ENCODE measurements at places on chromosomes 4 and X.
A peak's percentile ranks its signal among the peaks of the same experiment; 100 is the strongest.

DNA sequence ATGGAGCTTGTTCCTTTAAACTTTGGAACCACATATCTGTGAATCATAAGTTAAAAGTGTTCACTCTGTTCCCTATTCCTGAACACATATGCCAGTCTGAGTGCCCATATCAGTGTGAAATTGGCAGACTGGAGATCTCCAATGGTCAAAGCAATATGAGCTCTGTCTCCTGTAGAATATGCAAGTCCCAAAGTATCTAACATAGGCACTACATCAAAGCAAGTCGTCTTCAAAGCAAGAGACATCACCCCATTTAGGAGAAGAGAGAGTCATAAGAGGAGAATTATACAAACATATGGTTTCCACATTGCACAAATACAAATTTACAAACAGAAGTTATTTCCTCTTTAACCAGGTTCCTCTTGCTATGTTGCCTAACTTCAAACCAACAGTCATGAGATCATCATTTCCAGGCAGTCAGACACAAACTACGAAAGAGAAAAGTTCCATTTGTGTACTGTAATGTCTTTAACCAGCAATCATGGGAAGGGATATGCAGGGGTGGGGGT is 9.9 kb upstream of the GK start:
- peak; percentile 41 for DNase-seq

- DNase-seq = peak; percentile 56
These were observed 105.5 kb downstream of the PRRG1 start for GRCh38 chrX:37454537-37455285.

- peak; percentile 1 for DNase-seq
These were observed 7.3 kb downstream of the XK start for GRCh38 chrX:37692918-37693317.

- DNase-seq = no peak
These were observed 130.9 kb downstream of the TMEM164 start for GRCh38 chrX:110133735-110134370.

DNA sequence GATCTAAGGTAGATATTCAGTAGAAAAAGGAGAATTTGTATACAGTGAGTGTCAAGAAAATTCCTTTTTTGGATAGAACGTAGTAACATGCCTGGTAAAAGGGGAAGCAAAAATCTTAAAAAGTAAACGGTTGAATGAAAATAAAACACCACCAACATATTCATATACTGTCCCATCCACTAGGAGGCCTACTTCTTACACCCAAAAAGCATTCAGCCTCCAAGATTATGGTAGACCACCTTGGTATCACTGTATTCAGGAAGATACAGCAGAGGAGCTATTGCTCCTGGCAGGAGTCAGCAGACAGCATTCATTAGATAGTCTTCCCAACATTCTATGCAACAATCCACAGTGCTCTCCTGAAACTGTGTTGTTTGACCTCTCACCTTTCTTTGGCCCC is 274.6 kb upstream of the MAGEB2 start:
- DNase-seq = no peak

DNA sequence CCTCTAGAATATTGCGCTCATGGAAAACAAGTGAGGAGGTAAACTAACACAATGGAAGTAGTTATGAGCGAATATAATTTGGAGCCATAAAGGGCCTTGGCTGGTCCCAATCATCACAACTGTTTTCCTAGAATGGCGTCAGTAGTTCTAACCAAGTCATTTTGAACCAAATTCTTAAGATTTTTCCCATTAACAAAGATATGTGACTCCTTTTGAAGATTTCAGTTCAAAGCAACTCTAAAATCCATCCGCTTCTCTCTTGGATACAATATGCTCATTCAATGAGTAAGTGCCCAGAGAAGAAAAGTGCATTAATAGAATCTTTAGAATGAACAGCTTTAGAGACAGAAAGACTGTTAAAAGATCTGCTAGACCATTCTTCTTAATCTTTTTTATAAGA is 19.6 kb upstream of the MYOZ2 start:
- DNase-seq = no peak

DNA sequence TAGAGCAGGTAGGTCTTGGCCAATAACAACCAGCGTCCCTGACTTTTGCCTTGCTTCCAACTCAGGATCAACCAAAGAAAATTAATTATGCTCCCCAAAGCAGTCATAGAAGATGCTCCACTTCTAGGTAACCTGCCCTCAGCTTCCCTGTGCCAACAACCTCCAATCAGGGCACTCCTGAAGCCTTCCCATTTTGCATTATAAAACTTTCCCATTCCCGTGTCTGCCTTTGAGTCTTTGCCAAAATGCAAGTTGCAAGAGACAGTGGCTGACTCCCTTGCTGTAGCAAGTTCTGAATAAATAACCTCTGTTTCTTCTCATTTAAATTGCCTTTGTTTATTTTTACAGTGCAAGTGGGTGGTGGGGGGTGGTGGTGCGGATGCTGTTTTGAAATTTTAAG is 418.0 kb downstream of the PACRGL start:
- no peak for DNase-seq

- DNase-seq = no peak
These were observed 394.7 kb downstream of the PPP3CA start for GRCh38 chr4:100952590-100952989.

- DNase-seq = peak; percentile 16
These were observed 93.5 kb upstream of the UCP1 start for GRCh38 chr4:140662082-140662869.

- peak; percentile 32 for DNase-seq
These were observed 109.6 kb downstream of the PCDH18 start for GRCh38 chr4:137422666-137423065.

DNA sequence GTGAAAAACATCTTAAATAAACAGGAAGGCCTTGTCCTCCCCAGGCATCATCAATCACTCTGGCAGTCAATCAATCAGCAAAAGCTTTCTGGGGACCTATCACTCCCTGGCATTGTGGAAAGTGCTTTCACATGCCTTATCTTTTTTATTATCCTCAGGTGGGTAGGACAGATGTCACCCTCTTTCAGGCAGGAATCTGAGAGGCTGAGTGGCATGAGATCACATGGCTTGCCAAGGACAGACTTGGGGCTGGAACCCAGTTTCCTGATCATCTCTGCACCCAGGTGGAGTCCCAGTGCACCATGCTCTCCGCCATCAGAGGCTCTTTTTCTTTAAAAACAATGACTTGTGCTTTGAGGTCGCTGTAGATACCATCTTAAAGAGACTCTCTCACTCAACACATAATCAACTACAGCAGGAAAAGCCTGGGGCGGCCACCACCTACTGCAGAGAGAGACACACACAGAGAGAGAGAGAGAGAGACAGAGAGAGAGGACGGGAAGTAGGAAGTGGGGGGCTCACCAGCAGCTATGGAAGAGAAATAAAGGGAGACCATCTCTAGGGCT is 282.7 kb downstream of the PTTG2 start:
- no peak for DNase-seq

- DNase-seq = peak; percentile 12
These were observed 457.4 kb downstream of the IL1RAPL1 start for GRCh38 chrX:29044423-29045184.

- DNase-seq = no peak
These were observed 29.1 kb downstream of the SPARCL1 start for GRCh38 chr4:87500092-87500462.

- DNase-seq = no peak
These were observed 153.3 kb downstream of the TMEM164 start for GRCh38 chrX:110156167-110156754.

DNA sequence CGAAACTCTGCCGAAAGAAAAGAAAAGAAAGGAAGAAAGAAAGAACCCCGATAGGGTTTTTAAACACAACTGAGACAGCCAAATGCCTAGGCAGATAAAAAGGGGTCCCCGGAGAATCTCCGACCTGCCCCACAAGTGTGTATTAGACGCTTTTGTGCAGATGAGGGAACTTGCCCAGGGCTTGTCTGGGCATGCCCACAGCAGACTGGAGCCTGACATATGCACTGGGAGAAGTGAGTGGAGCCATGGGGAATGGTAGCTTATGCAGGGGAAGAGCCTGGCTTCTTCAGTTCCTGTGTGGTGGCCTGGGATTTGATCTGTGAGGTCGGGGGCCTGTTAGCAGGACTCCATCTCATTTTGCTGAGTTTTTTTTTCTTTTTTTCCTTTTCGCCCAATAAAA is 199.0 kb downstream of the GPC3 start:
- no peak for DNase-seq
